ENCODE measurements at places on chromosomes 2 and 18.

- no peak for DNase-seq
Observed at GRCh38 chr2:162328424-162329157, 10.1 kb upstream of the IFIH1 start.

- DNase-seq: no peak
Observed at GRCh38 chr18:33817096-33817495, 239.1 kb downstream of the ASXL3 start.

DNA sequence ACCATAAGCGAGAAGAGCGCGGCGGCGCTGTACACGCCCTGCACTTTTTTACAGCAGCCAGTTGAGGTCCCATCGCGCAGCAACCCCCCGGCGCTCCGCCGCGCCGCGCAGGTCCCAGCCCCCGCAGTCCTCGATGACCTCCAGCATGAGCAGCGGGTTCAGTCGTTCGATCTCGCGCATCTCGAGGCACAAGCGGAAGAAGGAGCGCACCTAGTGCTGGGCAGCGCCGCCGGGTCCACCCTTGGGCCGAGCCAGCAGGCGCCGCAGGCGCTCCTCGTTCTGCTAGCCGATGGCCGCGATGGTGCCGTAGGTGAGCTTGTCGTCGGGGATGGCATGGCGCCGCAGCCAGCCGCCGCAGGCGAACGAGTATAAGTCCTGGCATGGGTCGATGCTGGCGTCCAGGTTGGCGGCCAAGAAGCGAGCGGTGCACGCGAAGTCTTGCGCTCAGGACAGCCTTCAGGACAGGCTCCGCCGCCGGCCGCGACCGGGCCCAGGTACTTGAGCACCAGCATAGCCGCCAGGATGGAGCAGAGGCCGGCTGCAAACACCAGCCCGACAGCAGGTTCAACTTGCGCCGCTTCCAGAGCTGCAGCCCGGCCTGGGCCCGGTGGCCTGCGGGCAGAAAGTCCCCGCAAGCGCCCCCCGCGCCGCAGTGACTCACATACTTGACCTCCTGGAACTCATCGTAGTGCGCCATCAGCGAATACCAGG is 8.3 kb downstream of the ALPP start:
- DNase-seq: no peak

GRCh38 chr2:46570396-46570795 is 91.0 kb downstream of the TMEM247 start:
- no peak for DNase-seq

GRCh38 chr2:27489498-27490397 is at the start of gene IFT172:
IFT172 (minus strand) TSS chr2:27489743; CDS start chr2:27489653, 90 bp downstream.
- peak; percentile 100 for DNase-seq

- peak; percentile 13 for DNase-seq
Observed at GRCh38 chr2:97702731-97703470, 10.5 kb upstream of the ZAP70 start.

DNA sequence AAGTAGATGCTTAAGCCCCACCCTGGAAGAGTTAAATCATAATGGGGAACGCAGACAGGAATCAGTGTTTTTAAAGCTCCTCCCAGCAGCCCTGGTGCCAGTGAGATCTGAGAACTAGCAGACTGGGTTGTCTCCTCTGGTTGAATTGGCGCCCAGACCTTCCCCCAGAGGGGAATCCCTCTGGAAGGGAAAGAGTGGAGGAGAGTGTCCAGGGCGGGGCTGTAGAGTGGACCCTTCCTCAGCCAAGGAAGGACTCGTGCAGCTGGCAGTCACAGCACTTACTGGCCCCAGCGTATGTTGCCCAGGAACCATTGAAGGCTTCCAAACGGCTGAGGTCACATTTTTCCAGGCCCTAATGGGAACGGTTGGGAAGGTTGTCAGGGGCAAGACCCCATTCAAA is 62.5 kb downstream of the TGOLN2 start:
- DNase-seq: no peak

DNA sequence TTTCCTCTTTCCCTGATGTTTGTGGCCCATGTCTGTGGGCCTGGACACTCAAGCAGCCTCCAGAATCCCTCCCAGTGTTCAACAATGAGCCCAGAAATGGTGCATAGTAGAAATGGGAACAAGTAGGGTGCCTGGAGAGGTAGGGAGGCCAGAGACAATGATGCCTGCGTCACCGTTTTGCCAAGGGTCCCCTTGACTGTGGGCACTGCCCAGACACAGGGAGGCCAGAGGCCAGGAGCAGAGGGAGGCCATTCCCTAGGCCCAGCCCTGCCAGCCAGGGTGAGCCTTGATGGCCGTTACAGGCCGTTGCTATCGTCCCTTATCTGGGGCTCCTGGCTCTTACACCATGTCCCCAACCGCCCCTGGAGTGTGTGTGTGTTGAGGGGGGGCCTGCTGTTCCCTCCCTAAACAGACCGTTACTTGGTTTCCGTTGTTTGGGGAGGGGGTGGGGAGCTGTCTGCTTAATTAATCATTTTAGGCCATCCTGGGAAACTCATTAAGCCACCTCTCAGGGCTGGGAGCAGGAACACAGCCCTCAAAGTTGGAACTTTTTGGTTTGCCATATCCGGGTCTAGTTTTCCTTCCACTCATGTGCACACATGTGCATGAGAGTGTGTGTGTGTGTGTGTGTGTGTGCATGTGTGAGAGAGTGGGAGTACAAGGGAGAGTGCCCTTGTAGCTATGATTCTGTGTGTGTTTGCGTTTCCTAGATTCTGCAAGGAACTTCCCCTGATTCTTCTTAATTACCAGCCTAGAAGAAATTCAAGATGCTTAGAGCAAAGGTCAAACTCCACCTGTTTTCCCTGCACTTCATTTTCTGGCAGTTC is 135.2 kb upstream of the HAAO start:
- DNase-seq: no peak

- no peak for DNase-seq
Observed at GRCh38 chr18:48974304-48975119, 23.7 kb upstream of the SMAD7 start.

- peak; percentile 71 for DNase-seq
Observed at GRCh38 chr18:5969989-5970403, 74.7 kb upstream of the TMEM200C start.

DNA sequence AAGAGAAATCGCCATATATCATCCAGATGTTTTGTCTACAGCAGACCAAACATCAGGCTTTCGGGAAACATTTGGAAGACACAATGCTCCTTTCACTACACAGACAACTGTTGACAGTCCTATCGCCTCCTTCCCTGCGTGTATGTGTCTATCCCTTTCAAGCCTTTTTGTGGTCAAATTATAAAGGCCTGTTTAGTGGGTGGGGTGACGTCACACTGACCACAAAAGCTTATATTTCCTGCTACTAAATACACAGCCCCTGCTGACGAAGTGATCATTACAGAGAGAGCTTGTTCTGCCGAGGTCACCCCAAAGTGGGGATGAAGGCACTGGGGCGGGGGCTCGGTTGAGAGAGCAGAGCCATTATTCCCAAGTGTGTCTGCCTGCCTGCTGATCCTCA is 302.7 kb upstream of the TNP1 start:
- no peak for DNase-seq

GRCh38 chr2:174877751-174878150 is 113.5 kb upstream of the CHRNA1 start:
- DNase-seq: no peak

- DNase-seq: no peak
Observed at GRCh38 chr2:892401-892800, 58.2 kb upstream of the SNTG2 start.

- DNase-seq: no peak
Observed at GRCh38 chr2:216477283-216478035, 21.2 kb upstream of the RPL37A start.

DNA sequence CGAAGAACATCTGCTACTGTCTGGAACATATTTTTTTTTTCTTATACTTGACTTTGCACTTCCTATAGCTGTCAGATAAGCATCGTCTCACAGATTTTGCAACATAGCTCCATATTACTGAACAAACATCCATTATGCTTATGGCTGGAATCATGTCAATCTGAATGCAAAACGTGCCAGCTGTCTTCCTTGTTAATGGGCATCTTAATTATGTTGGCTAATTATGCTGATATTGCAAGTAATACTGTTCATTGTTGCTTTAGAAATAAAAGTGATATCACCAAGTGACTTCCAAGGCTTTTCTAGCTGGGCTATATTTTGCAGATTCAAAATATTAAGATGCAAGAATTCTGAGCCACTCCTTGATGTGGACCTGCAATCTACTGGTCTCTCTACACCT is 176.8 kb downstream of the ARL4C start:
- DNase-seq: no peak

DNA sequence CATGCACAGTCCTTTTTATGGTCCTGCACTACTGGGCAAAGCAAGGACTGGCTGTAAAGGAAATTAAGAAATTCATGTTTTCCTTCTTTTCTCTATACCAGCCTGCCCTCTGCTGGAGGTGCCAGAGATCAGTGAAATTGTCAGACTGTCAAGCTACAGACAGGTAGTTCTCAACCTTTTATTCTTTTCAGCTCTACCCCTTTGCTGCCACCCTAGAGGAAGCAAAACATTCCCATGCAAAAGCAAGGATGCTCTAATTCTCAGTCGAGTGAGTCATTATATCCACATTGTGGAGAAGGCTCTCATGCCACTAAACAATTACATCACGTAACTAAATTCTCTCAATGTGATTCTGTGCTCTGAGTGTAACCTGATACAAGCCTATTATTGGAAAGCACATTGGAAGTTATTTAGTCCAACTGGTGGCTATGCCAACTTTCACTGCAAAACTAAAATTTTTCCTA is 25.0 kb upstream of the RAPGEF4 start:
- no peak for DNase-seq

DNA sequence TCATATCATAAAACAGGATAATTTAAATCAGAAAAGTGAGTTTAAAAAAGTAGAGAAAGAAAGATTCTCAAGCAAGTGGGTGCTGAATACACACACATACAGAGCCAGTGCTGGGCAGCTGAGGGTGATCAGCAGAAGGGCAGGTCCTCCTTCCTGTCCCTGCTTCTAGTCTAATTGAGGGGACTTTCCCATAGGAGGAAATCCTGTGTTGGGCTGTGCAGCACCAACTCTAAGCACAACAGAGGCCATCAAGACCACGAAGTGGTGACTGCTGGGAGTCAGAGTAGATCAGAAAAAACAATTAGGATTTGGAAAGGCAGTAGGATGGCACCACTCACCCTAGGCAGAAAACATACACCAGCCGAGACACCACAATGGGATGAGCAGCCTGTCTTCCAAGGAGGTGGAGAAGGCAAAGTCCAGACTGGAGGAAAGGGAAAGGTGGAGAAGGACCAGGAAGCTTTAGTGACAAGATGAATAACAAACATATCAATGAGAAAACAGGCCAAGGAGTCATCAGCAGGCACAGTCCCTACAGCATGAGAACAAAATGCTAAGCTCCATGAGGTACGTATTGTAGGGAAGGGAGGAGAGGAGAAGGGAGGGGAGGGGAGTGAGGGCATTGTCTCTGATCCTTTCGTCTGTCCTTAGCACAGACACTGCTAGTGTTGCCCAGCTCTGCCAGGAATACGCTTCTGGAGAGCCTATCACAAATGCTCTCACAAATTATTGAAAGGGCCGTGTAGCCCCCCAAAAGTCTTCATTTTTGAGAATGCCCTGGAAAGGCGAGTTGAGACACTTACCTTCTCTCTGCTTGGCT is 16.7 kb upstream of the MSGN1 start:
- DNase-seq: no peak

DNA sequence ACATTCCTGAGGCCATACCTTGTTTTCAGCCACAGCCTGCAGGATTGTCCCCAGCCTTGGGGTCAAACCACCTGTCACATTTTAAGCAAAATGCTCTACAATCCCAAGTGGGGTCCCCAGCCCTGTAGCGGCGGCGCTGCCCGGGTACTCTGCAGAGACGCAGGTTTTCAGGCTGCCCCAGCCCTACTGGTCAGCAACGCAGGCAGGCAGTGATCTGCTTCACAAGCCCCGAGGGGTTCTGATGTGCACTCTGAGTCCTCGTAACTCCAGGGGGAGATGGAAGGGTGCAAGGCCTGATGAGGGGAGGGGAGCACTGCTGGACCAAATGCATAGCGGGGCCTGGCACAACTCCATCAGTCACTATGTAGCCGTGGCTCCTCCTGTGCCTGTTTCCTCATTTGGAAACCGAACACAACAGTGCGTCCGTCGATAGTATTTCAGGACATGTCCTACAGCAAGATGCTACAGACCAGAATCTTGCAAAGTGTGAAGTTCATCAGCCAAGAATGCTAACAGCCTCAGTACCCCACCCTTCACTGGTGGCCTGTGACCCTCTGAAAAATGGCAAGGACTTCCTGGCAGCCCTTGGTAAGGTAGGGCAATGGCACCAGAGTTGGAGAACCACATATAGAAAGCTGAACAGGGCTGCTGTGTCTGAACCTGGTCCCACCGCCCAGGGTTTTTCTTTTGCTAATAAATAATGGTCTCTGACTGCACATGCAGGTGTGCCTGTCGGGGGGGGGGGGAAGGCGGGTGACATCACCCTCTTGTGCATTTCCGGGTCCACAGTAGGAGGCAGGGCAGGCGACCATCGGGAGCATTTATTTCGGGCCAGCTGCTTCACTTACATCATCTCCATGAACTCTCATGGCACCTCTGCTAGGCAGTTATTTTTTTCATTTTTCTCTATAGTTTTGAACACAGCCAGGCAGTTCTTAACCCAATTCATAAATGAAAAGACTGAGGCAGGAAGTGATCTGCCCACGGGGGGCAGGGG is 50.6 kb upstream of the TFCP2L1 start:
- DNase-seq: peak; percentile 44

GRCh38 chr2:45652090-45653031 is 886 bp downstream of the PRKCE start:
- peak; percentile 66 for DNase-seq

- DNase-seq: no peak
Observed at GRCh38 chr2:130729322-130730299, 741 bp downstream of the GPR148 start.

DNA sequence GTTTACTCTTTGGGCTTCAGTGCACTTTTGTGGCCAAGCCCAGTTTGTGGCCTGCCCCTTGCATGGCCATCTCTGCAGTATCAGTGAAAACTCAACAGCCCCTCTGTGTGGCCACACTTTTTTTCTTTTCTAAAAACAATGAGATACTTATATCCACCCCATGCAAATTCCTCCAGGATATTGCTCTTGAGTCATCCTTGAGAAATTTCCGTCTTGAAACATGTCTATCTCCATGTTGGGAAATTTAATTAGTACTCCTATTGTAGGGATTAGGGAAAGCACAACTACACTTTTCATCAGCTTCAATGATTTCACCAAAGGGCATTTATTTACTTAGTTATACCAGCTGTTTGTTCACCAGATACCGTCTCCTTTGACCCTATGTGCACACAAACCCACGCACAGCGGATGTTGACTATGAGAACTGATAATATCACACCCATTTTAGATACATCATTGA is 993.1 kb downstream of the TSN start:
- no peak for DNase-seq

GRCh38 chr18:50793641-50794565 is 25.9 kb downstream of the MRO start:
- no peak for DNase-seq

DNA sequence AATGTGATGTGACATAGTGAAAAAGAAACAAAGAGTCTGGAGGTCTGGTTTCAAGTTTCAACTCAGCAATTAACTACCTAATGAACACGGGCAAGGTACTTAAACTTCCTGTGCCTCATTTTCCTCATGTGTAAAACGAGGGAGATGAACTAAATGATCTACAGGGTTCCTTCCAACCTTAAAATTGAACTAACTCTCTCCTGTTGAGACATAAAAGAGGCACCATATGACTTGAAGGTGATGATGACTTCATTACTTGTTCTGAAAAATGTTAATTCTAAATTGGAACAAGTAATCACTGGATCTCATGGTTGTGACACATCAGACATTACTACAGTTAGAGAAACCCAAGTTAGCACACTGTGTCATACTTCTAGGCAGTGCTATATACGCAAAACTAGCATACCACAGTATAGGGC is 8.9 kb upstream of the REL start:
- DNase-seq: no peak

GRCh38 chr18:59249199-59249774 is 24.0 kb downstream of the RAX start:
- no peak for DNase-seq
